ENCODE measurements at places on chromosomes 6 and 20.

GRCh38 chr6:52650941-52651340 is 20.0 kb upstream of the TMEM14A start:
- no peak for DNase-seq

- no peak for DNase-seq
Observed at GRCh38 chr20:37943501-37944455, 40.9 kb downstream of the VSTM2L start.

GRCh38 chr6:104486035-104486434 is 373.7 kb downstream of the HACE1 start:
- DNase-seq: no peak

DNA sequence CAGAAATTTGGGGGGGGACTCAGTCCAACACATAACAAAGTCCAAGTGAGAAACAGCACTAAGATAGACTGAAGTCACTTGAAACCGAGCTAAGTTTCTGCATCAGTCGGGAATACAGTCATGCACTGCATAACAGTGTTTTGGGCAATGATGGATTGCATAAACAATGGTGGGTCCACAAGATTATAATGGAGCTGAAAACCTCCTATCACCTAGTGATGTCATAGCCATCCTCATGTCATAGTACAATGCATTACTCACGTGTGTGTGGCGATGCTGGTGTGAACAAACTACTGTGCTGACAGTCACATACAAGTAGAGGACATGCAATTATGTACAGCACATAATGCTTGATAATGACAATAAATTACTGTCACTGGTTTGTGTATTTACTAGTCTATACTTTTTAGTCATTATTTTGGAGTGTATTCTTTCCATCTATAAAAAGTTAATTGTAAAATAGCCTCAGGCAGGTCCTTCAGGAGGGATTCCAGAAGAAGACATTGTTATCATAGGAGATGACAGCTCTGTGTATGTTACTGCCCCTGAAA is 154.5 kb upstream of the ECI2 start:
- no peak for DNase-seq

DNA sequence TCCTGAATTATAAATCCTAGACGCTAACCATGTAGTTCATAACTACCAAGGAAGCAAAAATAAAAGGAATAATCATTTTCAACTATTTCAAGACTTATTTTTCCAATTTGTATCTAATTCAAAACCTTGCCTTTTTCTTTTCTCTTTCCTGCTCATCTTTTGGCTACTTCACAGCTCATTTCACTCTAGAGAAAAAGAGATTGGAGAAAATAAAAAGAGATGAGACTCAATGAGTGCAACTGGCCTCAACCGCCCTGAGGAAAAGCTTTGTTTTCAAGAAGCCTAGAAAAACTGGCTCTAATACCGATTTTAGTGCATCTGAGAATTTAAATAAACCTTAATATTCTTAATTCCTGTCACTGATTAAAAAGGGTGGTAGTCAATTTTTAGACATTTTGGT is 36.4 kb downstream of the IPCEF1 start:
- no peak for DNase-seq

GRCh38 chr20:50449738-50450492 is 60.3 kb upstream of the PTPN1 start:
- DNase-seq: no peak

All from hippocampal formation (tissue), 2 donors.